ENCODE measurements at places on chromosomes 6 and 20. TPM values are rescaled to one million over a fixed set of nuclear protein-coding genes. Genes with fewer than 3 reads are reported as not detected.

SLC18B1 gene
- 33.0 TPM for total RNA-seq

AIG1 gene
- total RNA-seq = 48.4 TPM

DEFB124 gene
- not detected for total RNA-seq

ULBP2 gene
- total RNA-seq = 2.1 TPM

TOX2 gene
- 5.1 TPM for total RNA-seq

C20orf144 gene
- total RNA-seq = not detected

EXOC2 gene
- 52.1 TPM for total RNA-seq

KHDRBS2 gene
- 33.7 TPM for total RNA-seq

DACT2 gene
- 4.6 TPM for total RNA-seq

CDH4 gene
- 21.9 TPM for total RNA-seq

TMEM217 gene
- 1.8 TPM for total RNA-seq

MYBL2 gene
- total RNA-seq = 1.6 TPM

OR12D3 gene
- total RNA-seq = not detected

PLA2G7 gene
- total RNA-seq = 4.6 TPM

SLC22A2 gene
- total RNA-seq = 0.46 TPM

GSTA2 gene
- not detected for total RNA-seq
